ENCODE measurements at places on chromosomes 2 and 18. TPM values are rescaled to one million over a fixed set of nuclear protein-coding genes. Genes with fewer than 3 reads are reported as not detected.

GRCh38 chr2:189830510-189830909 is 46.3 kb downstream of the PMS1 start:
- no peak for DNase-seq

GRCh38 chr18:75160364-75160763 is 48.6 kb downstream of the PTGR3 start:
- DNase-seq: no peak

UGT1A8 gene
- not detected for polyA plus RNA-seq

GRCh38 chr2:152651834-152652233 is 65.4 kb downstream of the PRPF40A start:
- no peak for DNase-seq

- no peak for DNase-seq
Measured at GRCh38 chr2:185202381-185202780, 536.2 kb upstream of the FSIP2 start.

GRCh38 chr2:231321021-231321420 is 74.5 kb upstream of the B3GNT7 start:
- no peak for DNase-seq

GRCh38 chr2:178114462-178114861 is 2.2 kb downstream of the RBM45 start:
- DNase-seq: no peak
